DMS53 (cell line): ENCODE measurements at places on chromosomes 4 and X.

DNA sequence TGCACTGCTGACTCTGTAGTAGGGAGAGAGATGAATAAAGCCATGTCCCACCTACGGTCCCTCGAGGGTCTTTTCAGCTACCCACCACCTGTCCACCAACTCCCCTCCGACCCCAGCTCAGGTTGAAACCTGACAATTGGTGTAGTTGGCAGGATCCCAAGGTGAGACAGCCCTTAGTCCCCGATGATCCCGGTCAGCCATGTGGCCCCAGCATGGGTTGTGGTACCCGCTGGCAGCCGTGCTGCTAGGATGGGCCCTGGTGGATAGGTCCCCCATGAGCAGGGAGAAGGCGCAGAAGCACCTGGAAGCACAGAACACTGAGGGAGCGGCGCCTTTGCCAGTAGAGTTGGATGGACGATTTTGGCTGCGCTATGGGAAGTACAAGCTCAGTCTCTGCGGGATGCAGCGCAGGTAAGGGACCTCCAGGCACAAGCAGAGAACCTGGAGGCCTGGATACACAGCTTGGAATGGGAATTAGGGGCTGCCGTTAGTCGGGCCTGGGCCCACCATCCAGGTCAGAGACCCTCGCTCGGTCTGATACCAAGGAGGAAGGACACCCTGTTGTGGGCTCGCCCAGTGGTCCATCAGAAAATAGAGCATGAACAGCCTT, 694.6 kb upstream of the AGA start:
- no peak for DNase-seq

- DNase-seq, result no peak
Observed at GRCh38 chrX:4239650-4240540, 526.4 kb upstream of the PRKX start.

DNA sequence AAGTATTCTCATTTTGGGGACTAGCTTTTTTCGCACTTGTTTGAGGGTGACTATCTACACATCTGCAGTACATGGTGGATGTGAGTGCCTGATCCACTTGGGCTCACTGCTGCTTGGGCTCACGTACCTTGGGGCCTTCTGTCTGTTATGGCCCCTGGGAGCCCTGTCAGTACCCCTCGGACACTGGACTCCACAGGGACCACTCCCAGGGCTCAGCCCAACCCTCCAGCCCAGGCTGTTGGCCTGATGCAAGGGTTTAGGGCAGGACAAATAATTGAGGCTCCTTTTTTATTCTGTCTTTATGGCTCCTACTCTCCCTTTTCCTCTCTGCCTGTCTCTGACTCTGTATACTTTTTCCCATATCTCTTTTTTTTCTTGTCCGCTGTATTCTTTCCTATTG, 32.7 kb upstream of the MSN start:
- no peak for DNase-seq

DNA sequence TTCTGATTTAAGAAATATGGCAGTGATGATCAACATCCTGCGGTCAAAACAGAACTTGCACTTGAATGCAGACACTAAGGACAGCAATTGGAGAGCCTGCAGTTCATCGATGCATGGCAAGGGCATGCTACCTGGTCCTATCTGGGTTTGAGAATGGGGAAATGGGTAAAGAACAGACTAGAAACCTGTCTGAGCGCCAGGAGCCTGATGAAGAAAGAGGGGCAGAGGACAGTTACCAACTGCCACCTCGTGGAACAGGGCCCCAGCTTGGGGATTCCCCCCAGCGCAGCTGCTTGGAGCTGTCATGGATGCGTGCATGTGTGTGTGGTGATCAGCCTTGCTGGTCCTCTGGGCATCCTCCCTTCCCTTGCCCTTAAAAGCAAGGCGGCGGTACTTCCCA, 30.2 kb upstream of the NKRF start:
- no peak for DNase-seq

DNA sequence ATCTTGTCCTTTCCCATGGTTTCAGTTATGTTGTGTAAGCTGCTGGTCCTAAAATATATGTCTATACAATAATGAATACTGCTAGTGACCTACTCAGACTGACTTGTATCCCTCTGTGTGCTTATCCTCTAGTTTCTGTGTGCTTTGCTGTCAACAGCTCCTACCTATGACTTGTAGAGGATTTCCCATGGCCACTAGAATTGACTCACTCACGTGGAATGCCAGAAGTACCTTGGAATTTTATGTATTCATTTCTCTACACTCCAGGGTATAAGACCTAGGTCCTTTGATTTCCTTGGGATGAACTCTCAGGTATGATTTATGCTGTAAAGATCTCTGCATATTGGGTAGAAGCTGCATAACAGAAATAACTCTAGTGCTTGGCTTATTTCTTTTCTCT, 279.9 kb upstream of the SLIT2 start:
- peak; percentile 20 for DNase-seq

- no peak for DNase-seq
Observed at GRCh38 chrX:138877746-138878145, 166.2 kb upstream of the FGF13 start.

GRCh38 chr4:5717449-5718158, 6.6 kb downstream of the EVC start:
- DNase-seq, result no peak

- DNase-seq, result no peak
Observed at GRCh38 chr4:55154290-55154880, 29.0 kb upstream of the KDR start.

DNA sequence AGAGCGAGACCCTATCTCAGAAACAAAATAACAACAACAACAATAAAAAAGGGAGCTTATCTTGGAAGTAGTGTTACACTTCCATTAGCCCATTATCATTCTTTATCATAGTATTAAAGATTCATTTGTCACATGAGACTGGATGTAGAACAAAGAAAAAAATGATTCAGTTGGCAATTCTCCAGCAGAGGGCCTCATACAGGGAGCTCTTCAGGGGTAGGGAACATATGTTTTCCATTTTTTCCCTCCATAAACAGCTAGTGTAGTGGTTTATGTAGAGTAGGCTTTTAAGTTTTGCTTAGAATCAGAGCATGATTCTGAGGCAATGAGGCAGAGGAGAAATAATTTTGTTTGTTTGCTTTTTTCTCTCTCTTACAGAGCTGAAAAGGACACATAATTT, 5.8 kb downstream of the CPE start:
- DNase-seq, result peak; percentile 45

- DNase-seq, result no peak
Observed at GRCh38 chr4:34854451-34854850, 1389.9 kb downstream of the ARAP2 start.

DNA sequence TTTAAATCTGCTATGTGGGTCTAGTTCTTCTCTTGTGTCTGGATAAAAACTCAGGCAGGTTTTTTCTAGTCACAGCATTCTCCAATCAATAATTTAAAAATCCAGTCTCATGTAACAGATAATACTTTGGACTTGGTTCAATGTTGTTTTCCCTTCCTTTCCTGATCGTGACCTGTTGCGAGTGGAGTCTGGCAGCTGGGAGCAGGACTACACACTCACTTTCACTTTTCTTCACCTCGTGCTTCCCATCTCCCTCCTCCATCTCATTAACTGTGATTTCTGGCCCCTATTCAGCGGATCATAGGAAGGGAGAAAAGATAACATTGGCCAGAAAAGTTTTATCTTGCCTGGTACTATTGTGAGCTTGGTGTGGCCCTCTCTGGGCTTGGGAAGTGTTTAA, 96.6 kb upstream of the GATB start:
- no peak for DNase-seq

DNA sequence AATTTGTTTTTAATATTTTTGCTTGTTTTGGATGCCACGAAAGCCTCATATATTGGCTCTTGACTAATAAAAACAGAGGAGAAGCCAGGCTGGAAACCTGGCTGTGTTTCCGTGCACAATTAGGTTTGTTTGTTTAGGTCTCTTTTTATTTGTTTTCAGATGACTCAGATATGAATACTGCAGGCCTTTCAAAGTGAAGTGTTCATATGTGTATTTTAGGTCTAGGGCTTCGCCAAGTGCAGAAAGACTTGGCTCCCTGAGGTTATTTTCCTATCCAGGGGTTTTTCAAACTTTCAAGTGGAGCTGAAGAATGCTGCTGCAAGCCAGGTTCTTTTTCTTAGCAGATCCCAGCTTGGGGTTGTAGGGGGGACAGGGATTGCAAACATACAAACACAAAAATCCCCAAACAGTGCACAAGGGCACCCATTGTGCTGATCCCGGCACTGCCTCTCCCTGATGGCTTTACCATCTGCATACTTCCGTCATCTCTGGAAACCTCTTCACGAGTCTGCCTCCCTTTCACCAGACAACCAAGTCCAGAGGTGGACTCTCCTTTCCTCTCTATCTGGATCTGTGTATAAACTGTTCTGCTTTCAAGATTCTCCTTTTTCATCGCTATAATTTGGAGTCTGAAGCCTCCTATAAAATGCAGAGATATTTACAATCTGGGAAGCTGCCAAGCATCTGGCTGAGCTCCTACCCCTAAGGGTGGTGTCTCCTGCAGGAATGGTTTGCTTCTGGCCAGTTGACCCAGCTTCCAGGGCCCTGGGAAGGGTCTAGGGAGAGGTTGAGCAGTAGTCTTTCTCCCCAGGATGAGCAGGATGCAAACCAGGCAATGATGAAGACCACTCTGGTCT, 108.6 kb downstream of the SMIM20 start:
- DNase-seq, result peak; percentile 98

DNA sequence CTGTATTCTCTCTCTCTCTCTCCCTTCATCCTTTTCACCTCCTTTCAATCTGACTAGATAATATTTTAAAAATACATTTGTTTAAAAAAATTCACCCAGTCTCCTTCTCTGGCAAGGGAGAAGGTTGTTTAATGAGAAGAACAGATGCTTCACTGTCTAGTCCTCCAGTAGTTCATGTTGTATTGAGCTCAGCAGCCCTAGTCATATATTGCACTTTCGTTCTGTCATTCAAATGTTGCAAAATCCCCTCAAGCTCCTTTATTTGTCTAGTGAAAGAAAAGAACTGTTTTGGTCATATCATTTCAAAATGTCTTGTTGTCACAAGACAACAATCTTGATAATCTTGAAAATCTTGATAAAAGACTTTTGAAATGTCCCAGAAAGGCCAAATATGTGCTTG, 248.0 kb downstream of the GALNTL6 start:
- no peak for DNase-seq

GRCh38 chrX:8204169-8204935, 33.3 kb upstream of the VCX2 start:
- DNase-seq, result no peak

DNA sequence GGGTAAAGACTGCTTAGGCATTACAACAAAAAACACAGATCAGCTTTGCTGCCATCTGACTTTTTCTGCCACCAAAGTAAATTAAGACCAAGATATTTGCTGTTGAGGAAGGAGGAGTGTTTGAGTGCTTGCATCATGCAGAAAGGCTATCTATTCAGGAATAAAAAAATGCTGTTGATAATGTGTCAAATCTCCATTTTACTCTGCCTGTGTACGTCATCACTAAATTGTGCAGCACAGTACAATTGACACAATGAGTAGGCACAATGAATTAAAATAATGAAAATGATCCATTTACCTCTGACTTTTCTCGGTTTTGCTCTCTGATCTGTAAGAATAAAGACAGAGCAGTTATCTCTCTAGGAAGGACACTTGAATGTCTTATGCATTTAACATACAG, 56.3 kb downstream of the NKX6-1 start:
- DNase-seq, result no peak

DNA sequence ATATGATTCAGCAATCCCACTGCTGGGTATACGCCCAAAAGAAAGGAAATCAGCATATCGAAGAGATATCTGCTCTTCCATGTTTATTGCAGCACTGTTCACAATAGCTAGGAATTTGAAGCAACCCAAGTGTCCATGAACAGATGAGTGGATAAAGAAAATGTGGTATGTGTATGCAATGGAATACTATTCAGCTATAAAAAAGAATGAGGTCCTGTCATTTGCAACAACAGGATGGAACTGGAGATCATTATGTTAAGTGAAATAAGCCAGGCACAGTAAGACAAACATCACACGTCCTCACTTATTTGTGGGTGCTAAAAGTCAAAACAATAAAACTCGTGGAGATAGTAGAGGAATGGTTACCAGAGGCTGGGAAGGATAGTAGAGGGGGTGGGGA, 153.8 kb upstream of the LEF1 start:
- DNase-seq, result no peak

DNA sequence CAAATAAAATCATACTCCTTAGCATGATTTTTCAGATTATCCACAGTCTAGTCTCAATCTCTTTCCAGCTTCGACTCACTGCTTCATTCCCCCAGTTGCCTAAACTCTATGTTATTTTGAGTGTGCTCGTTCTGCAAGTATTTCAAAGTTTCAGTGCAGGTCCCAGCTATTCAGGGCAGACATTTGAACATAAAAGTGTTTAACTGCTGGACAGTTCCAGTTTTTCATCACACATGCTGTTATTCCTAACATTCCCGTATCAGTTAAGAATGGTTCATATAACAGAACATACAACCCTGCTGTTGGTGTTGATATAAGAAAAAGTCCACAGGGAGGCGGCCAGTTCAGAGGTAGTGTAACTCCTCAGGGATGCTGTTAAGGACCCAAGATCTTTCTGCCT, 113.3 kb downstream of the SLIT2 start:
- no peak for DNase-seq

DNA sequence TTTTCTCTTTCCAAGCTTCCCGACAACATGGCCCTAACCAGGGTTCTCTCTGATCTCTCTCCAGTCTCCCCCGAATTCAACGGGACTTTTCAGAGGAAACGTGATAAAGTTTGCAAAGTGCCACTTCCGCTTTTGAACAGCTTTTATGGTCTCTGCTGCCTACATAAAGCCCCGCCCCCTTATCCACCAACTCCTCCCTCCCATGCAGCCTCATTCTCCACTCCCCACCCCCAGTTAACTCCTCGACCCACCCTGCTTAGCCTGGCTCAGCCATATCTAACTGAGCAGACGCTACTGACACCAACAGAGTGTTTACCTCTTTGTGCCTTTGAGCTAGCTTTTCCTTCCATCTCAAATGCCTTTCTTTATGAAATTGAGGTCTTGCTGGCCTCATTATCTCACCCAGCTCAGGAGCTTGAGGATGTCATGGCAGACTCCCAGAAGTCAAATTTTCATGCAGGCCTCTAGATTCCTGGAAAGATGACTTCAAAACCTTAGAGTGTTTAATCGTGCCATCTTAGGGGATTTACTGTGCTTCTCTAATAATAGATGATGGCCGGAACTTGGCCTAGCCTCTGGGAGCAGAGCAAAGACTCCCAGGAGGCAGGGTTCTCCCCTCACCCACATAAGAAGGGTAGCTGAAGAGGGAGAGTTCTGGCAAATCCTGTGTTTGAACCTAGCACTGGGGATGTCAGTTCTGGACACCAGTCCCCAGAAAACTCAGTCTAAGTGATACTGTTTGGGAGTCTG, 606.0 kb downstream of the BCOR start:
- DNase-seq, result no peak

- peak; percentile 2 for DNase-seq
Observed at GRCh38 chr4:55158957-55159356, 33.6 kb upstream of the KDR start.

GRCh38 chrX:48890296-48890925, 7.2 kb downstream of the TIMM17B start:
- DNase-seq, result peak; percentile 44

GRCh38 chr4:189870511-189871234, 70.0 kb upstream of the FRG1 start:
- DNase-seq, result no peak

DNA sequence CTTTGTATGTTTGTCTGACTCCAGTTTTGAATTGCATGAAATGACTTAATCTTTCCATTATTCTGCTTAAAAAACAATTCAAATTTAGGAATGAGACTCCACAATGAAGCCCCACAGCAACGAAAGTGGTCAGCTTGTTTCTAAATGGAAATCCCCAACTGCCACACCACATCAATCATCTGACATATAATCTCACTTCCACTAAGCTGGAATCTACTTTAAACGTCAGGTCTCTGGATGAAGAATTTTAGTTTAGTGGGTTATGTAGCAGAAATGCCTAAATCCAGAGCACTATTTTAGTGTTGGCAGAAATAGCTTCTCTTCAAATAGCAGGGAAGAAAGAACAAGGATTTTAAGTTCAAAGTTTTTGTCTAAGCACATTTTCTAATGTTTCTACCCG, 1.7 kb upstream of the BMP2K start:
- DNase-seq, result no peak
